LNCaP clone FGC (cell line): ENCODE measurements at places on chromosomes 3 and 15.

DNA sequence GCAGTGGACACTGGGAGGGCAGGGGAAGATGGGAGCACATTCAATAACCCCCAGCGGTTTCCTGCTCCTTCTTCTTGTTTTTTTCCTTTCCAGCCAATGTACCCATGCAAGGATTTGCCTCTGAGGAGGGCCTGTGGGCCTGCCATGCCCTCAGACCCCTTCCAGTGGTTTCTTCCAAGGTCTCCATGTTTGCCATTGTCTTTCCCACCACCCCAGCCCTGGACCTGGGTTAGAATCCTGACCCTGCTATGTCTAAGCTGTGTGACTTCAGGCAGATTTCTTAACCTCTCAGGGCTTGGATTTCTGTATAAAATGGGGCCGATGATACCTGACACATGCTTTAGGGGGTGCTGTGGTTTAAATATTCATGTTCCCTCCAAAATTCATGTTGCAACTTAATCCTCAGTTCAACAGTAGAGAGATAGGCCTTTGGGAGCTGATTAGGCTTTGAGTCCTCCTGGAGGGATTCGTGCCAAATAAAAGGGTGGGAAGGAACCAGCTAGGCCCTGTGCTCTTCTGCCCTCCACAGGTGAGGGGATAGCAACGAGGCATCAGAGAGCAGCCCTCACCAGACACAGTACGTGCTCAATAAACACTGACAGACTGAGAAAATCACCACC is 46.3 kb upstream of the FLNB start:
- no peak for DNase-seq

DNA sequence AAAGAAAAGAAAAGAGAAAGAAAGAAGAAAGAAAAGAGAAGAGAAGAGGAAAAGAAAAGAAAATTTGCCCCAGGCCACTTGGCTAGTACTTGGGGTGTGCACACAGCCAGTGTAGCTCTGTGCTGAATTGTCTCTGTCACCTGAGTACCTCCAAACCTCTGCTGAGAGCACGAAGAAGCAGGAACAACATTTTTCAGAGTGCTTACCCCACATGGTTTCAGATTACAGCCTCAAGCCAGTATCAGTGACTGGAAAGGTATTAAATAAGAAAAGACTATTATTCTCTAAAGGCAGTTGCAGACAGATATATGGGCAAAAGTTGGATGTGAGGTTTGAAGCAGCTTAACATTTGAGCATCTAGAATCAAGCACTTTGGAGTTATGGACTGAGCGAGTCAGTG is 113.3 kb upstream of the PHLDB2 start:
- no peak for DNase-seq

DNA sequence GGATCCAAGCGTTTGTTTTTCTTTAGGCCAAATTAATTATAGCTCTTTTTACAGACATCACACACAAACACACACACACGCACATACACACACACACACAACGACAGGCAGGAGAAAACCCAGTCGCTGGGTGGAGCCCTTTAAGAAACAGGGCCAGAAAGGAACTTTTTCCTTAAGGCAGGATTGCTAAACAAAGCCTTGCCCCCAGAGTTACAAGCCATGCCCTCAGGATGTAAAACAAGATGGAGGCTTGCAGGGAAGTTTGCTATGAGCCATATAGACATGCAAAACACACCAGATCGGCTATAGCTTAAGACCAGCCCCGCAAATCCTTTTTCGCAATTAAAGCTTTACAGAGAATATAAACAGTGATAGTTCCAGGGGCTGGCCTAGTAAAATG is 16.3 kb upstream of the IQCF2 start:
- DNase-seq = no peak

DNA sequence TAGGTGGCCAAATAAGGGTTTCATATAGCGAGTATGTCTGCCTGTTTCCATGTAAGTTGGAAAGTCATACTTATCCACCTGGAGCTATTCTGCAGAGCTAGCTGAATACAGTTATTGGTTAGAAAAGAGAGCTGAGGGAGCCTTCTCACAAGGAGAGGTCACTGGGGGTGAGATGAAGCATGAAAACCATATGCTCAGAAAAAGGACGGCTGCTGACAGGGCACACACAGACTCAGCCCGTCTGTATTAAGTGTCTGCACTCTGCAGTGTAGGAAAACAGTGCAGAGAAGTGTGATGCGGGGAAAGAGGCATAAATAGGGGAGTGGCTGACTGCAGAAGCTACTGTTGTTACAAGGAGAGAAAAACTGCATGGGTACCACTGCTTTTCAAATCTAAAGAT is 58.2 kb downstream of the C3orf70 start:
- no peak for DNase-seq

DNA sequence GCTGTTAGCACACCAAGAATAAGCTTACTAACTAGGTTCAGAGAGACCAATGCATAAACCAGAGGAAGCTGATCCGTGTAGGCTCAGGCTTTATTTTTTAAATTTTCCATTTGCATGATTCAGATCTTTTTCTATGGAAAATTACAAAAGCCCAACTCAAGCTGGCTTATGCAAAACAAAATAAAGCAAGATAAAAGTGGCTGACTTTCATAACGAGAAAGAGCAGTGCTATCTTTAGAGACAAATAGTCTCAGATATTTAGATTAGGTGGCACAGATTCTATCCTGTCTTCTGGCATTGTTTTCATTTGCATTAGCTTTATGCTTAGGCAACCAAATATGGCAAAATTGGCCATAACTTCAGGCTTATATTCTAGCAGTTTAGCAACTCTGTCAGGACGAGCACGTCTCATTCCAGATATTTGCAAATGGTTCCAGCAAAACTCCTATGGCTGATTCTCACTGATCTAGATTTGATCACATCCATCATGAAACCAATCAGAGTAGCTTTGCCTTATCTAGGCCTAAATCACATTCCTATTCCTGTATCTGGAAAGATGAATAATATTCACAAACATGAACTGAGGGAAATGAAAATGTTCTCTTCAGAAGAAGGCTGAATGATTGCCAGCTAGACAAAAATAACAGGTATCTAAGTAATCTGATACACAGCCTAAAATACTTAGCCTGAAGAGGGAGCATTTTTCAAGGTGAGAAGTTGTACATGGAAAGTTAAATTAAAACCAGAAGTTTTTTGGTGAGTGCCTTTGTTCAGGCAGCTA is 216.4 kb upstream of the DPPA4 start:
- DNase-seq = no peak

DNA sequence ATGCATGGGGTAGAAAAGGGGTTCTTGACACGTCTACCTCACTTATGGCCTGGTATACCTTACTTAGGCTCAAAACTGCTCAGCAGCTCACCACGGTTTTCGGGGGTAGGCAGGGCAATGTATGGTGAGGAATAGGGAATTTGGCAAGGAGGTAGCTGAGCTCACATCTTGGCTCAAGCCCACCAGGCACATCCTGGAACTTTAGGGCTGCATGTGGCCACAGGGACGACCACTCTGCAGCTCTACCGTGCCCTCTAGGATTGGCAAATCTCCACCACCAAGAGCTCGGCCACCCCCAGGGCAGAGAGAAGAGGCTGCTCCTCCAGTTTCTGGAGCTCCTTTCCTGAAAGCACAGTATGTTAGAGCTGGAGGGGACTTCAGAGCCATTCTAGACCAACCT is 69.7 kb downstream of the MRPL46 start:
- DNase-seq = no peak

GRCh38 chr3:171176244-171176933 is 149.9 kb upstream of the SLC2A2 start:
- DNase-seq = no peak

DNA sequence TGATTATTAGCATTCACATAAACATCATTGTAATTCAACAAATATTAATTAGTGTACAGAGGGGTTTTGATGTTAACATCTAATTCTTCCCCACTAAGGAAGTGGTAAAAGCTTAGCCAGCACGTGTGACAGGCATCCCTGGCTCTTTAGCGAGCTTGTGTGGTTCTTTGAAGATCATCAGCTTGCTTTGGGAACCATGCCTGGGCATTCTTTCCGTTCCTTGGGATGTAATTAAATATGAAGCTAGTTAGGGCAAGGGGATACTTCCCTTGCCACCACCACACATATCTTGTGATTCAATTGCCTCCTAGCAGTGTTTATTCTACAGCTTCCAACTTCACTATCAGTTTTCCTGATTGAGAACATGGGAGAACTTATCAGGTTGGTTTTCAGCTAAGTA is 246.5 kb downstream of the MYRIP start:
- DNase-seq = no peak

DNA sequence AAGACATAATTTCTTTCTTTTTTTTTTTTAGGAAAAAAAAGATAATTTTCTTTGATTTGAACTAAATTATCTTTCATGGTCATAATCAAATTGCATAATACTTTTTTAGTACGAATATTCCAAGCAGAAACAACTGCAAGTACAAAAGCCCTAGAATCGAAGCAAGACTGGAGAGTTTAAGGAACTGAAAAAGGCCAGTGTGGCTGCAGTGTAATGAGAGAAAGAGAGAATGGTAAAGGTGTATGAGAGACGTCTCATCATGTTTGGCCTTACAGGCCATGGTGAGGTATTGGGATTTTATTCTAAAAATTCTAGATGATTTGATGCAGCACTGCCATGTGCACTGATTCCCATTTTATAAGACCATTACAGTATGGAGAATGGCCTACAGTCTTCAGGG is 180.9 kb downstream of the SUCNR1 start:
- no peak for DNase-seq

DNA sequence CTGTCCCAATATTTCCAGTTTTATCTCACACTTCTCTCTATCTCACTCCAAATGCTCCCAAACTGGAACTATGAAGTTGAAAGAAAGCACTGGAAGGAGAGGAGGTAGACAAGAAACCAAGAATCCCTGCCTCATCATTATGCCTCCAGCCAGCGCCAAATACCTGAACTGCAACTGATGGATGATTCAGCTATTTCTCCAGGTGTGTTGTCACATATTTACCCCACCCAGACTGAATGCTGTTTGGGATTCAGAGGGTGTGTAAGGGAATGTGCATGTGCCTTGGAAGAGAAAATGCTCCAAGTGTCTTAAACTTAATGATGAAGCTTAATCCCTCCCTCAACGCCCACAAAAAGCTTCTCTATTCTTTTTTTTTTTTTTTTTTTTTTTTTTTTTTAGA is 269.5 kb upstream of the ATP11B start:
- DNase-seq = no peak

DNA sequence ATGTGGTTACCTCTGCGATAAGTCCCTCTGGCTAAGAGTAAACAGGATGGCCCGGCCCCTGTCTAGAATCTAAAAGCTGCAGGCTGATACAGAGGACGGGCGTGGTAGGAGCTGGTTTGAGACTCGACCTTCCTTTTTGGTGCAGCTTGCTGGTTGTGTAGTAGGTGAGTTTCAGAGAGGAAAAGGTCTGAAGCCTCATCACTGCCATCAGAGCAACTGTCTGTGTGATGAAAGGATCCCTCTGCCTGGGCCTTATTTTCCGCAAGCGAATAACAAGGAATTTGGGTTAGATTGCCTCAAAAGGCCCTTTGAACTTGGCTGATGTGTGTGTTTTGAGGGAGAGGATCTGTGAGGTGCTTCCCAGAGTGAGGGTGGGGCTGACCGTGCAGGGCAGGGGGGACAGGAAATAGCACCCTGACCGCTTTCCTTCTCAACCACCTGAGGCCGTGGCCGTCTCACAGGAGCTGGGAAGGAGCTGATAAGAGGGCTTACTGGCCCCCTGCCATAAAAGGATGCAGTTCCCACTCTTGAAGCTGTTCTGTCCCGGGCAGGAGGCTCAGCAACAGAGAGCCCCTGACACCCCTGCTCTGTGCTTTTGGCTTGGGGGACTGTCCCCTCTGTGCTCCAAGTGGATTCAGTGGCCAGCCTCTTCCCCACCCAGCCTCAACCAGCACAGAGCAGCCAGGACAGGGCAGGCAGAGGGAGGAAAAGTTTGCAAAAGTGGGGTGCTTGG is 45.6 kb upstream of the TFRC start:
- DNase-seq = no peak

GRCh38 chr15:41367418-41367817 is 34.7 kb downstream of the NUSAP1 start:
- no peak for DNase-seq

DNA sequence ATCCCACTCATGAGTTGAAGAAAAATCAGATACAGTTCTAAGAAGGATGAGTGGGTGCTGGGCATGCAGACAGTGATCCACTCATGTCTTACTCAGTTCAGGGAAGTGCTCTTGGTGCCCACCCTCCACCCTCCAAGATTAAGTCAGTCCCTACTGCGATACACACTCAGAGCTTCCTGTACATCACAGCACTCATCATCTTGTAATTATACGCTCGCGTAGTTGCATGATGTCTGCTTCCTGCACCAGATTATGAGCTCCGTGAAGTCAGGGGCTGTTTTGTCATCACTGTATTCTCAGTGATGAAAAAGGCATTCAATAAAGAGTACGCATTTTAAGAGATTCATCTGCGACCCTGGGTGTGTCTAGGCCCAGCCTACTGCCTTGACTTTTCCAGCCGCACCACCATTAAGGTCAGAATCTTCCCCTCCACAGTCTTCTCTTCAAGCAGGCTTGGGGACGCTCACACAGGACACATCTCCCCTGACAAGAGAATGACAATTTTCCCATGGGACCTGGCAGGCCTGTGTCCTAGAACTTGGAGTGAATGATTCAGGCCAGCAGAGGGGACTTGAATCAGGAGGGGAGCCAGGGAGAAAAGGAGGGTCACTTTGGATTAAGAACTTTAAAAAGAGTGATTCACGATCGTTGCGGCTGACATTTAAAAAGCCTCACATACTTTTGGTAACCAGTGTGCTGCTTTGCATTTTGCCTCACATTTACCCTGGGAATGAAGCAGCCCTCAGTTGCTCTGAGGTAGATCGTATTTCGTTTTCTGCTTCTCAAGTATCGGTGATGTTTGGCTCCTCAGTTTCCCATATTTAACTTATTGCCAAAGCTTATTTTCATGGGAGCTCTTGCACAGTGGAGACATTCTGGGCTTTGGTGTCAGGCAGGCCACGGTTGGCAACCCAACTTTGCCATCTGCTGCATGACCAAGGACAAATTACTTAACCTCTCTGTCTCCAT is 7.9 kb upstream of the PDE8A start:
- no peak for DNase-seq

GRCh38 chr15:101698314-101698713 is 26.0 kb downstream of the TARS3 start:
- no peak for DNase-seq
